ENCODE measurements at places on chromosomes 7 and 10.
A peak's percentile ranks its signal among the peaks of the same experiment; 100 is the strongest.

GRCh38 chr7:24297362-24297761, 13.4 kb downstream of the NPY start:
- no peak for DNase-seq

DNA sequence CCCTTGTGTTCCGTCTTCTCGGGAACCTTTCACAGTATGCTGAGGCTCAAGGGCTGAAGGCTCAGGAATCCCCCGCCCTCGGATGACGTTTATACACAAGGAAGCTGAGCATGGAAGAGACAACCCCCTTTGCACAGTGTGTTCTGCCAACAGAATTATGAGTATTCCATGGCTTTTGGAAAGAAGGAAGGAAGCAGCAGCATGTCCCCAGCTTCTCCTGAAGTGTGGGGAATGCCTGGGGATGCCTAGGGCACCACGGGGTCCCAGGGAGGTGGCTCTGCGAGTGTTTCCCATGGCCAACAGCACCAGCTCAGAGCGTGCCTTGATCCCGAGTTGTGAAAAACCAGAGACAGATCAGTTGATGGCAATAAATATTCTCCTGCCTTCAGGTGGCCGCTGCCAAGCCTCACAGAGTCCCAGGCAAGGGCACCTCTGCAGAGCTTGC, 88.8 kb upstream of the DDC start:
- no peak for DNase-seq

- no peak for DNase-seq
These were observed 73.9 kb downstream of the KCNMA1 start for GRCh38 chr10:77563638-77564270.

DNA sequence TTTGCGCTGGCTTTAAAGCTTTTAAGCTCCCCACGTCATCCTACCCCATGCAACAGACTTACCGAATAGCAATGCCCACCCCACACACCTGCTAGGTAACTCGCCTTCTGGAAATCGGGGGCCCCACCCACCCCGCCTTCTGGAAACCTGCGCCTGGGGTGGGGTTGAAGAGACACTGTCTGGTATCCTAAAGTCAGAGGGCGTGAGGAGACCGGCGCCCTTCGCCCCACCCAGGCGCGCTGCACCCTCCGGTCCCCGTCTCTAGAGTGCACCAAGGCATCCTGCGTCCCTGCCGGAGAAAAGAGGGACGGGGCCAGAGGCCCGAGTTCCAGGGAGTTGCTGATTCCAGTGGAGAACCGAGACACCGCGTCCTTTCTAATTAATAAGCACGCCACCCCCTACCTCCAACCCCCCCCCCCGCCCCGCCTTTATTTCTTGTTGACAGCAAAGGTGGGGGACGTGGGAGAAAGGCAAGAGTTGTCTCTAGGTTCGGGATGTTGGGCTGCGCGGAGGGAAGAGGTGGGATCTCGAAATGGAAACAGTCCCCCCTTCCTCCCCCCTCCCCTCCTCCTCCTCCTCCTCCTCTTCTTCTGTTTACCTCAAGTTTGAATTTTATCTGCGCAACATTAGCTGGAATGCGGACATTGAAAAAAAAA, 220.9 kb upstream of the MKLN1 start:
- DNase-seq = peak; percentile 40

DNA sequence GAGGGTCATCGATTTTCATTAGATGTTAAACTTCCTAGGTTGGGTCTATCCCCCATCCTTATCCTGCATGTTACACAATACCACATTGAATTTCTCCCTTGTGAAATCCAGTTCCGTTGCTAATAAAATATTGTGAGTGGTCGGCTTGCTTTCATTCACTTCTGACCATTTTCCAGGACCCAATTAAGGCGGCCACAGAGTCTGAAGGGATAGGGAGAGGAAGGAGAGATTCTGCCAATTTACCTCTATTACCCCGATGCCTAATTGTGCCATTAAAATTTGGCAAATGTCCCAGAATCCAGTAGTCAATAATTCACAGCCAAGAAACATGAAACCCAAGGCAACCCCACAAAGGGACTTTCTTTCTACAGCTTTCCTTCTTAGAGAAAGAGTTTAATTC, 129.9 kb downstream of the IPMK start:
- DNase-seq = no peak

Data from CD4-positive, alpha-beta T cell (primary cell).